HEK293T (cell line): ENCODE measurements at places on chromosomes 2 and 18.

GRCh38 chr18:56431551-56431950 lies 206.8 kb downstream of the TXNL1 start:
- no peak for DNase-seq

- DNase-seq = no peak
These were observed 25.2 kb downstream of the SCN9A start for GRCh38 chr2:166350525-166350924.

DNA sequence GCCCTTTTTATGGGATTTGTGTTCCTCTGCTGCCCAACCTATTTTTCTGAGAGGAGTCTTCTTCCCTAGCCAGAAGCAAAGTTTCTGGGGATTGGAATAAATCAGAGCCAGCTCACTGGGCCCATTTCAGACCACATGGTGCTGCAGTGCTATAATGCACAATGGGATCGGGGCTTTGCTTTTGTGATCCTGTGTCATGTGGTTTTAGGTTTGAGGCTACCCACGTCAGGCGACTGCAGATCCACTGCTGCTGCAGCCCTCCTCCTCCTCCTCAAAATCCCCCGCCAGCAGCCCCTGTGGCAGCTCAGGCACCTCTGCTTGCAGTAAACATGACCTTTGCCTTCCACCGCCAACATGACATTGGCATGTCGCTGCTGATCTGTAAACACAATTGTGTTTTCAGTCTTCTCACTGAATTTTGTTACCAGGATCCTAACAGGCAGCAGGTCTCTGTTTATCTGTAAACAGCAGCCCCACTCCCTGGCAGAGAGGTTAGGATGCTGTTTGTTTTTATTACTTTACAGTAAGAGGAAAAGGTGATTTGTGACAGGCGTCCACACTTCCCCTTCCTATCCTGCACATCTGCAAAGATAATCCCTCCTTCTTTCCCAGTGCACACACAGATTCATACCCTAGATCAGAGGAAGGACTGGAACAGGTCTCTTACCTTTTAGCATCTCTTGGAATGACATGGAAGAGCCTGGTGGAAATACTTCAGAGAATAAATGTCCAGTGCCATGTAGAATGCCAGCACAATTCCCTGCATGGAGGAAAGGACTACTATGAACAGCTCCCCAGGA lies 130.8 kb downstream of the FOXI3 start:
- DNase-seq = no peak

DNA sequence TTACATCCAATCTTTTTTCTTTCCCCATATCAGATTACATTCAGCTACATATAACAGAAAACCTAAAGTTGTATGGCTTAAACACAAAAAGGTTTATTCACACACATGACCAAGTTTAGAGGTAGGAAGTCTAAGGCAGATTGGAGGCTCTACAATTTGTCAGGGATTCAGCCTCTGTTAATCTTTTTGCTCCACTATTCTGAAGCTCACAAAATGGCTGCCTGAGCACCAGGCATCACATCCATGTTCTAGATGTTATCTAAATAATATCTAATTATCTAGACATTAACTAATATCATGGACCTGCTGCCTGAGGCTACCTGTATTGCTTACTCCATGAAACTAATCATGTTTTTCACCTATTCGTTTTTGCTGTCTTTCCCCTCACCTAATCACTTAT lies 23.7 kb upstream of the DSC2 start:
- DNase-seq = no peak

DNA sequence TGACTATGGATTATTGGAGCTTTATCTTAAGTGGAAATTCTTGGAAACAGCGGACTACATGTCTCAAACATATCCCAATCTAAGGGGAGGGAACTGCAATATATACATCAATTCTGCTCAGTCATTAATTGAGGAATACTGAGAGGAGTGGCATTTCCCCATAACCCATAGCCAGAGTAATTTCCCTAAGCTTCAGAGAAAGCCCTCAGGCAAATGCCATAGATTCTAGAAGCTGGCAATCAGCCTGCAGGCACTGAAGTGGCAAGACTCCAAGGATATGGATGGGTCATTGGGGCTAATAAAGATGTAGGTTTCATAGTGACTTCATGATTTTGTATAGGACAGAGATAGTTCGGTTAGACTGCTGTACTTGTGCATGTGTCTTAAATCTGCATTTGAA lies 1960.5 kb upstream of the PIK3C3 start:
- no peak for DNase-seq

DNA sequence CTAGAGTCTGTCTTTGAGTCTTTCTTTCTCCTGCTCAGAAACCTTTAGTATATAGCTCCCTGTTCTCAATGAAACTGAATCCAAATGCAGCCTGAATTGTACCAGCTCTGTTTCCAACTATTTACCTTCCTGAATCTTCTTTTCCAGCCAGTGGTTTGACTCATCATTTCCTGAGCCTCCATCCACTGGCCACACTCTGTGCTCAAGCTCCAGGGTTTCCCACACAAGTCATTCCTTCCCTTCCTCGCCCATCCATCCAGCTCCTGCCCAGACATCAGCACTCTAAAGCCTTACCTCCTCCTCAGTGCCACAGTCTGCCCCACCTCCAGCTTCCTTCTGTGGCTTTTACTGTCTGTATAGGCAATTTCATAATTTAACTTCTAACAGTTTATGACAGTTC lies 233.6 kb upstream of the RASGRP3 start:
- DNase-seq = no peak

- DNase-seq = no peak
These were observed 337.2 kb upstream of the SALL3 start for GRCh38 chr18:78642296-78642951.

GRCh38 chr18:38368886-38369285 lies 803.3 kb upstream of the CELF4 start:
- DNase-seq = no peak
